T-cell (primary cell): ENCODE measurements at places on chromosomes 3 and 15.

DNA sequence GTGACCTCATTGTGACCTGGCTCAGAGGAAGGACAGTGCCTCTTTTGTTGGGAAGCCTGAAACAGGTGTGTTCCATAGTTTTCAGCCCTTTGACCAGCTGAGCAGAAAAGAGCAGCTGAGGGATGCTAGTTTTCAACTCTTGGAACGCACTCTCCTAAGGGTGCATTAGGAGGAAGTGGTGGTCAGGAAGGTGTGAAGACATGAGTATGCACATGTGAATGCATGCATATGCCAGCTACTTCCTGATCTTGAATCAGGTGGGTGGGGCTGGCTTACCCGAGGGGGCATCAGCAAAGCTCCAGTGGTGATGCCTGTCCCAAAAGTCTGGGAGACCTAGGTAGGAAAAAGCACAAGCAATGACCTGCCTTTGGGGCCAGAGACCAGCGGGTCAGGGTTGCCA, 23.3 kb upstream of the CEMIP start:
- no peak for DNase-seq

DNA sequence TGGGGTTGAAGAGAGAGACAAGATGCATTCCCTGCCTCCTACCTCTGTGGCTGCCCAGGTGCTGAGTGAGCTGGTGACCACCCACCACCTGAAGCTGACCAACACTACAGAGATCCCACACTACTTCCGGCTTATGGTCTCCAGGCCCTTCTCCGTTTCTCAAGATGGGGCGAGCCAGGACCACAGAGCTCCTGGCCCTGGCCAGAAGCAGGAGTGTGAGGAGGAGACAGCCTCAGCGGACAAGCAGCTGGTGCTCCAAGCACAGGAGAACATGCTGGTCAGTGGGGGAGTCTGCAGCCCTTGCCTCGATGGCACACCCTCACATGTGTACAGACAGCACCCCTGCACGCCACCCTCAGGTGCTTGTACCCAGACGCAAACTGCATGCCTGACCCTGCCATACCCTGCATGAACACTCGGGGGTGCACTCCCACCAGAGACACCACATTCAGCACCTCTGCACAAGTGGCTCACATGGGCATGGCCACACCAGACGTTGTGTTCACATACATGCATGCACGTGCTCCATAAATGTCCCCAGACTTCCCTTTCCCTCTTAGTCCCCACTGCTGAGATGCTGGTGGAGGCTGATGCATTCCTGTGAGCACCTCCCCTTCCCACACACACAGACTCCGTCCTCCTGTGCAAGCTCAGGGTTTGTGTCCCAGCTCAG, 19.0 kb downstream of the ACAA1 start:
- DNase-seq, result peak; percentile 59

DNA sequence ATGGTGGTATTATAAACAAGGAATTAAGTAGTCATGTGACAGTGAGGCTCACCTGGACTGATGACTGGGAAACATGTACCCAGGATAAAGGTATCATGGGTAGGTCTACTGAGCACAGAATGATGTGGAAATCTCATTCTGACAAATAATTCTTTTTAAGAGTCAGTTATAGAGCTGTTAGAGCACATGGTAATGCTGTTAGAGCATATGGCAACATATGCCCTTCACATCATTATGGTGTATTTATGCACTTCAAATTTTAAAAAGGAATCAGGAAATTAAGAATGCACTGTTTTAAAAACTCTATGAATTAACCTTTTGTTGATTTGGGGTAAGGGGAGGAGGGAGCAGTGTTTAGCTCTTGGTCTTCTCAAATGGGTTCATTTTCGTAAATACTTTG, 1.7 kb downstream of the SLC6A20 start:
- DNase-seq, result no peak

DNA sequence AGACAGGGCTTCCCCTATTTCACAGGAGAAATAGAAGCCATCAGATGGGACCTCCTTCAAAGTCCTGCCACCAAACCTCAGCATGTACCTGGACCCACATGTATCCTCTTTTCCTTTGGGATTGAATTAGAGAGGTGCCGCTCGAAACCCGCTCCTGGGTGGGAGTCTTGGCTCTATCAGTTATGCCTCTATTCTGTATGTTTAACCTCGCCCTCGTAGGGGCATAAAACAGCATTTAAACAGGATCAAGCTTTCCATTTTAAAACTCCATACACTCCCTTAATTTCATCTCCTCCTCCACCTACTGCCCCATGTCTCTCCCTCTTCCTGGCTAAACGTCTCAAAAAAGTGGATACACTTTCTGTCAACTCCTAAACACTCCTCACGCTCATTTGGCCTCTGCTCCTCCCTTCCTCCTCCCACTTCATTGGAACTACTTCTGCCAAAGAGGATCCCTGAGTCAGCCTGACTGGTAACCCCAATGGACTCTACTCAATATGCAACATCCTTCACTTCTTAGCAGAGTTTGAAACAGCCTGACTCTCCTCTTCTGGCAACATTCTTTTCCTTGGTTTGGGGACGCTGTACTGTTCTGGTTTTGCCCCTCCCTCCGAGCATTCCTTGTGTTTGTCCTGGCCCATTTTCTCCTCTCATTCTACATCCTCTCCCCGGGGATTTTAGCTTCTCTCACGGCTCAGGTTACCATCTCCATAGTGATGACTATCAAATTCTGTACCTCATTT, 23.0 kb upstream of the MUC20 start:
- DNase-seq, result no peak

DNA sequence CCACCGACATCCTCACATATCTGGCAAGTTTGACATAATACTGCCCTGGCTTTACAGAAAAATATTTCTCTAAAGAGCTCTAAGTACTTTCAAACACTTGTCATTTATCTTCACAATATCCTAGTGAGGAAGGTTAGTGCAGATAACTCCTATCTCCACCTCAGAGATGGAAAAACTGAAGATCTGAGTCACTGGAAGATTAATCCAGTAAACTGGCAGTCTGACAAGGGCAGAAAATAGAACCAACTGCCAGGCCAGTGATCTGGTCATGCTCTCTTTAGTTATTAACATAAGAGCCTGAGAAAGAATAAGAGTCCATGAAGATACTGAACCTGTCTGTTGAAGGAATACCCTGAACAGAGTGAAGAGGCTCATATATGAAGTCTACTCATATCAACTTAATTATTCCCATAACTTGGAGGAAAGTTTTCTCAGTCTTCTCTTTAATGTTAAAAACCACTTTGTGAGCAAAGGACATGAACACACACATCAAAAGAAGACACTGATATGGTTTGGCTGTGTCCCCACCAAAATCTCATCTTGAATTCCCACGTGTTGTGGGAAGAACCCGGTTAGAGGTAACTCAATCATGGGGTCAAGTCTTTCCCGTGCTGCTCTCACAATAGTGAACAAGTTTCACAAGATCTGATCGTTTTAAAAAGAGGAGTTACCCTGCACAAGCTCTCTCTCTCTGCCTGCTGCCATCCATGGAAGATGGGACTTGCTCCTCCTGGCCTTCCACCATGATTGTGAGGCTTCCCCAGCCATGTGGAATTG, 61.4 kb downstream of the GOLIM4 start:
- DNase-seq, result no peak

DNA sequence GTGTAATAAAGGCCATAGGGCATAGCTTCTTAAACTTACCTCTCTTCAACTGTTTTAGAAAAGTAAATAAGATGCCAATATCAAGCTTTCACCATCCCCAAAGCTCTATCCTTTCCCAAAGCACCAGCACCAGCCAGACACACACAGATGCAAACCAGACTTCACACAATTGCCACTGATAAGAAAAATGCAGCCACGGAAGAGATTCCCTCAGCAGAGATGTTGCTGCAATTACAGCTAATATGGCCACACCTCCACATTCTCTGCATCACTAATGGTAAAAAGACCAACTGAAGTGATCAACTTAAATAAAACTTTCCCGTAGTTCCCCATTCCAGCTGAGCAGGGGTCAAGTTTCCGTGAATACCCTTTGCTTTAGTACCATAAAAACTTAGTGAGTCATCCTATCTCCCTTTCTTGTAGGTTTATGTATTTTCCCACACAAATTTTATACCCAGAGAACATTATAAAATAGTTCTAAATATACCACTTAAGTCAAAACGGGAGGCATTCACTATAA, 64.4 kb downstream of the SLC9A9 start:
- DNase-seq, result no peak

DNA sequence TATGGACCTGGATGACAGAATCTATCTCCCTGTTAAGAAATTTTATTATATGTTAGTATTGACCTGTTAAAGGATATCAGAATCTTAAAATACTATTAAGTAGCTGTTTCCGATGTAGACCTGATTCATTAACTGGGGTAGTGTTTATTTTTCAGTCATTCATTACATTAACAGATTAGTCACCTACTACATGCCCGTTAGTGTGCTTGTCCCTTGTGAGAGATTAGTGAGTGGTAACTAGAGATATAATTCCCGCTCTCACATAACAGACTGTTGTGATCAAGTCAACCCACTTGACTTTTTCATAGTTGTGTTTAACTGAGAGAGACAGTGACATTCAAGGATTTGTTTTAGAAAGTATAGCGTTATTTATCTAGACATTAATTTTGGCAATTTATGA, 166.8 kb downstream of the TCF12 start:
- DNase-seq, result no peak

DNA sequence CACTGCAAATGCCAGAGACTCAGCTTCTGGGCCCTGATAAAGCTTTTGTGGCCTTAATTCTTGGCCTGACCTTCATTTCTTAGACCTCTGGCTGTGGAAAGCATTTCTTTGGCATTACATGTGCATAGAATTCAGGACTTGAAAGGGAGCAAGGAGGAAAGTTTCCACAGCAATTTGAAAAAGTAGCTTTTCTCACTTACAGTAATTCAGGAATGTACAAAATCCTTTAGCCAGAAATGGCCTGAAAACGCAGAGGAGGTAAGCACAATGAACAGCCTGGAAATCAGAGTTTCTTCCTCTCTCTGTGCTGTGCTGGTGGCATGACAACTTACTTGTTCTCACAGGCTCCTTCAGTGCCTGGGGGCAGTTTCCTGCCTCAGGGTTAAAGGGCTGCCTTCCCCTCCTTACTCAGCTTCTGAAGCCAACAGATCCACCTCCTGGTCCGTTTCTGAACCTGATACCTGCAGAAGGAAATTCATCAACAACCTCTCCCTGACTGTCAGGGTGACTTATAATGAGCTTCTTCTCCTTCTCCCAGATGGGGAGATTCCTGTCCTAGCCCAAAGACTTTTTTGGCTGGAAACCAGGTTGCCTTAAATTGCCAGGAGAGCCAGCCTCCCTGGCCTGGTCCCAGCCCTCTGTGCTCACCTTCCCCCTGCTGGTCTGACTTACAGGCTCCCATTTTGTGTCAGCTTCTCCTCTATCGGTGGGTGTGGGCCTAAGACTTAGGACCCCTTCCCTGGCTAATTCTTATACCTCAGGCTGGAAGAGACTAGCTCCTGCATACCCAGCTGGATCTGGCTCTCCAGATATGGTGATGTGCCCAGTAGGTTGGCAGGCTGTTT, 102.3 kb downstream of the MYRIP start:
- DNase-seq, result no peak

DNA sequence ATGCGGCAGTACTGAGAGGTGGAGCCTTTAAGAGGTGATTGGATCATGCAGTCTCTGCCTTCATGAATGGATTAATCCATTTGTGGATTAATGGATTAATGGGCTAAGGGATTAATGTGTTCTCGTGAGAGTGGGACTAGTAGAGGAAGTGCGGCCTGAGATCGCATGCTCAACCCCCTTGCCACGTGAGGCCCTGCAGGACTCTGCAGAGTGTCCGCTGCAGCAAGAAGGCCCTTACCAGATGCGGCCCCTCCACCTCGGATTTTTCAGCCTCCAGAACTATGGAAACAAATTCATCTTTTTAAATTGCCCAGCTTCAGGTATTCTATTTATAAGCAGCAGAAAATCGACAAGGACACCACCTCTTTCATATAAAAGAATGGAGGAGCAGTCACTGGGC, 148.8 kb downstream of the TPRA1 start:
- no peak for DNase-seq

- no peak for DNase-seq
These were observed 36.6 kb downstream of the SPSB4 start for GRCh38 chr3:141087778-141088130.

- DNase-seq, result no peak
These were observed 98.6 kb downstream of the TCF12 start for GRCh38 chr15:57017024-57017423.

DNA sequence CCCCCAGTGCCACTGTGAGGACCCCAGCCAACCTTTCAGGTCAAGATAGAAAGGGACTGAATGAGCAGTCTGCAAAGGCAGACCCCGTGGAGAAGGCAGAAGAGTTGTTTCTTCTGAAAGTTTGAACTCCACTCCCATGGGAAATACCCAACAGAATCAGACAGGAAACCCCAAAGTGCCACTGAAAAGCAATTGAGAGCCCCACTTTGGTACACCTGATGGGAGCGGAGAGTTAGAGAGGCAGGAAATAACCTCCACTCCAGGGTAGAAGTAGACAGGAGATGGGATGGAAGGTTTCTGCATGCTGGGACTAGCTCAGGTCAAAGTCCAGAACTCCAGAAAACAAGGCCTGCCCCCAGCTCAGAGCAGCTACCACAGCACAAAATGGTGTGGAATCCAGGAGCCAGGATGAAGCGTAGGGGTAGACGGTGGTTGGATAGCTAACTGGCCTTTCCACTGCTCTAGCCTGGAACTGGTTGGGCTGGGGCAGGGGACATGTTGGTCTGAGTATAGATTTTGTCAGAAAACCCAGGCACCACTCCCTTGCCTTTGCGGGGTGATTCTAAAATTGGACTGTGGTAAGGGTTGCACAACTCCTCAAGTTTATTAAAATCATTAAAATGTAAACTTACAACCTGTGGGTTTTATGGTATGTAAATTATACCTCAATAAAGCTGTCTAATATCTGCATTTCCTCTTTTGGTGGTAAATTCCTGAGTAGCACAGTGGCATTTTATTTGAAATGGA, 1.9 kb upstream of the RAB43 start:
- no peak for DNase-seq

DNA sequence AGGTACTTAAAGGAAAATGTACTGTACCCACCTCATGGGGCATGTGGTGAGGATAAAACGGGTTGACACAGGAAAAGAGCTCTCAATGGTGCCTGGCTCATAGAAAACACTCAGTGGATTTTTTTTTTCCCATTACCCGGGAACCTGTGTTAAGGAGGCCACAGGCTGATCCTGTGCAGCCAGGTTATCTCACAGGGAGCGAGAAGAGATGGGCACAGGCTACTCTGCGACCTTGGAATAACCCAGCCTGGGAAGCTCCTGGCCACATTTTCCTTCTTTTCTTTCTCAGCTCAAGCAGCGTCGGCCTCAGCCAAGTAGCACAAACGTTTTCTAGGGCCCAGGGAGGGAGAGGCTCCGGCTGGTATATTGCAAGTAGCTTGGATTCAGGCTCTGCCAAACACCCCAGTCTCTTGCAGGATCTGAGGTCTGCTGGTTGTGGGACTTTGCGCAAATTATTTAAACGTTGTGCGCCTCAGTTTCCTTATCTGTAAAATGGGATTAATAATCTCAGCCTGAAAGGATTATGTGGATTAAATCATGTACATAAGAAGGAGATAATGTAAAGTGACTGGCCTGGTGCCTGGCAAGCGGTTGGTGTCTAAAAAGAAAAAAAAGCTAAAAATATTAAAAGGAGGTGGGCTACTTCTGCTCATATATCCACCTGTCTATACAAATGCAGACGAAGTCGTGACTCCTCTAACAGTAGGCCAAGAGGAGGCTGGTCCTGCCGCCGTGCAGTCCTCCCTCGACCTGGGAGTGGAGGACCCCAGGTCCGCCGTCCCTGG, 2.2 kb downstream of the FURIN start:
- no peak for DNase-seq

- no peak for DNase-seq
These were observed 333.7 kb downstream of the CTNNB1 start for GRCh38 chr3:41532976-41533375.
